ENCODE measurements at places on chromosomes 6 and 20.

- DNase-seq = no peak
Measured at GRCh38 chr20:32635764-32636163, 38.0 kb downstream of the C20orf203 start.

DNA sequence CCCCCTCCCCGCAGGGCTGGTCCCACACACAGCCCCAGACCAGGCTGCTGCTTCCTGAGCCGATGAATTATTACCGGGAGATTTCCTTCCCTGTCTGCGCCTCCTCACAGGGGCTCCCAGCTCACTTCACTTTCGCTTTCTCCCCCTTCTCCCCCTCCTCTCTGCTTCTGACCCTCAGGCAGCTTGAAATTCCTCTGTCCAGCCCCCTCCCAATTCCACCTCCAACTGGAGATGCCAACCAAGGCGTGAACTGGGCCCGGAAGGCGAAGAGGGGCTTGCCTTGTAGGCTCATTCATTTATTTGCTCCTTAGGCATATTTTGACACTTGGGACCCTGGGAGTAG lies 1.7 kb upstream of the TCF15 start:
- DNase-seq = no peak

DNA sequence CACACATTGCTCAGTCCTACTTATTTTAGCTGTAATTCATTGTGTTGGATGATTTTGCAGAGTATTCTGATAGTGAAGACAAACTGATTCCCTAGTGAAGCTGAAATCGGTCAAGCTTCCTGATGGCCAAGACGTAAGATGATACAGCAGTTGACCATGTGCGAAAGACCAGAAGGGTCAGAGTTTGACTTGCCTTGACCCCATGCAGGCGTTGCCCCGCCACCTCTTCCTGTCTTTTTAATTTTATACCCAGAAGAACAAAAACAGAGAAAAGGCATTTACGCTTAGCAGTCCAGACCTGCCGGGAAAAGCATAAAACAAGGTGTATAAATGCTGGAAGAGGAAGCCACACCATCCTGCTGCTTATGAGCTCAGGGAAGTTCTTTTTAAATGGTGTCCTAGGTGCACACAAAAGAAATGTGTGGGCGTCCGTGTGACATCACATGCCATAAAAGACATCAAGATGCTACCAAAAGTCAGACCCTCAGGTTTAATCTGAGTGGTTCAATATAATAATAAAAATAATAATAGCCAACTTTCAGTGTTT lies 32.2 kb downstream of the TSHZ2 start:
- DNase-seq = no peak

DNA sequence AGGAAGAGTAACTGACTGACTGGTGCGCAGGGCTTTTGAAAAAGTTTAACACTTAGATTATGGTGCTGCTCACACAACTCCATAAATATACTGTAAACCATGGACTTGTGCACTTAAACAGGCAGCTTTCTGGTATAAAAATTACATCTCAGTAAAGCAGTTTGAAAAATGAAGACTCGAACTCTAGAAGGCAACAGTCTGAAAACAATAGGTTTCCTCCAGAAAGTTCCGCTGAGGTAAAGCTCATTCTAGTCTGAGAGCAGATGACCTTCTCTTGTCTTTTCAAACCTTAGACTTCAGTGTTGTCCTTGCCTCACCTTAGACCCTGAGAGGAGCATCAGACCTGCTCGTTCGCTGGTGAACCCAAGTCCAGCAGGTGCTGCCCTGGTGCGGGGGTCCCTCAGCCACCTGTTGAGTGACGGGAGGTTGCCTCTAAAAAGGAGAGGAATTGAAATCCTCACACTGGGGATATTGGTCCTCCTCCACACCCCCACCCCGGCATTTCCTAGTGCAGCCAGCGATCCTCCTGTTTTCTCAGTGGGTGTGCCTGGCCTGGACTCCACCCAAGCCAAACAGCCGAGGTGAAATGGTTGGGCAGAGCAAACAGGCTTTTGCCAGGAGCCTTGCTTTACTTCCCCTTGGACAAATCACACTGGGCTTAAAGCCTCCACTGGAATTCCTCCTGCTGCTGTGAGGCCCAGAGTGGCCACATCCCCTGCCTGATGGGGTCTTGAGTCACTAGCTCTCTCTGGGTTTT lies 14.7 kb upstream of the PYGB start:
- peak; percentile 55 for DNase-seq

DNA sequence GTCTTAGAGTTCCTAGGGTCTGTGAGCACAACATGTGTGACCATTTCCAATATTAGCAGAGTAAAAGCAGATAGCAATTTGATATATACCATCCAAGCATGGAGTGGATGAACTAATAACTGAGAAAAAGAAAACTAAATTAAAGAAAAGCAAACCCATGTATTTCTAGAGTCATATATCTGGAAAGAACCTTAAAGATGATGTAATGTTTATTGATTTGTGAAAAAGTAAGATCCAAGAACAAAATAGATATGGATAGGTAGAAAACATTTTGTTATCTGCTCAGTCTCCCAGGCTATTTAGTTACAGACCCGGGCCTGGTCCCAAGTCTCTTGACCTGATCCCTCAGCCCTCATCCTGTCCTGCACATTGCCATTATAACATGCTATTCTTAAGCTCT lies 526.8 kb downstream of the EPM2A start:
- no peak for DNase-seq

DNA sequence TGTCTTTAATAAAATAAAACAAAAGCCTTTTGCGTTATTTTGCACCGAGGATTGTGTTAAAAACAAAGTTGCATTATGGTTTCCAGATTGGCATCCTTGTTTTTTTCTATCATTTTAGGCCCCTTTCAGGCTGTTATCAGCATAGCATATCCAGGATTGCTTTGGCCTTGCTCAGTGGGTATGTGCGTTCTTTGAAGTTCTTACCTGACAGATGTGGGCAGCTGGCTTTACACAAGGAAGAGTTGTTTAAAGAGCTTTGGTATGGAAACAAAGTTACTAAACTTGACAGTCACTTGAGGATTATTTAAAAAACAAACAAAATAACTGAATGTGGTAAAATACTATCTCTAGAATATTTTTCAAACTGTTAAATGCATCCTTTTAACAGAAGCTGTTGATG lies 6.6 kb downstream of the VAPB start:
- no peak for DNase-seq

DNA sequence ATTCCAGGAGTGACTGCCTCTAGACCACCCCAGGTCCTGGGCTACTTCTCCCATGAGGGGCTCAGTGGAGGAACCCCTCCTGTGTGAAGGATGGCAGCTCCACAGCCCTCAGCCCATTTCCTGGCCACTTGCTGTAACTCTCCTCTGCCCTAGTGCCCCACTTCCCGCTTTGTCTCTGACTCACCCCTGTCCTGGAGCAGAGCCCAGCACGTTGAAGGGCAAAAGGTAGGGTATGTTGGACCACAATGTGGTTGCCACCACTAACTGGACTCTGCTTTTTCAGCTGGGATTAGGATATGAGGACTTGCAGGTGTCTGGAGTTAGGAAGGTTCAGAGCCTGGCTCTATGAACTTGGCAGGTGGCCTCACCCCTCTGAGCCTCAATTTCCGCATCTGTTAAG lies 2.4 kb downstream of the MYBL2 start:
- no peak for DNase-seq

GRCh38 chr6:46412662-46413061 lies 78.6 kb downstream of the RCAN2 start:
- DNase-seq = no peak

GRCh38 chr20:53609491-53610445 lies 16.1 kb upstream of the ZNF217 start:
- no peak for DNase-seq

- DNase-seq = peak; percentile 20
Measured at GRCh38 chr6:13194852-13195251, 133.5 kb downstream of the TBC1D7 start.

- no peak for DNase-seq
Measured at GRCh38 chr20:42392442-42392841, 774.3 kb upstream of the CHD6 start.

GRCh38 chr20:8434326-8434876 lies 302.3 kb downstream of the PLCB1 start:
- no peak for DNase-seq

GRCh38 chr6:43887340-43887858 lies 117.4 kb downstream of the VEGFA start:
- DNase-seq = no peak

- peak; percentile 22 for DNase-seq
Measured at GRCh38 chr20:24102290-24102689, 113.7 kb upstream of the GGTLC1 start.

GRCh38 chr6:72217626-72218025 lies 331.3 kb downstream of the RIMS1 start:
- DNase-seq = no peak

DNA sequence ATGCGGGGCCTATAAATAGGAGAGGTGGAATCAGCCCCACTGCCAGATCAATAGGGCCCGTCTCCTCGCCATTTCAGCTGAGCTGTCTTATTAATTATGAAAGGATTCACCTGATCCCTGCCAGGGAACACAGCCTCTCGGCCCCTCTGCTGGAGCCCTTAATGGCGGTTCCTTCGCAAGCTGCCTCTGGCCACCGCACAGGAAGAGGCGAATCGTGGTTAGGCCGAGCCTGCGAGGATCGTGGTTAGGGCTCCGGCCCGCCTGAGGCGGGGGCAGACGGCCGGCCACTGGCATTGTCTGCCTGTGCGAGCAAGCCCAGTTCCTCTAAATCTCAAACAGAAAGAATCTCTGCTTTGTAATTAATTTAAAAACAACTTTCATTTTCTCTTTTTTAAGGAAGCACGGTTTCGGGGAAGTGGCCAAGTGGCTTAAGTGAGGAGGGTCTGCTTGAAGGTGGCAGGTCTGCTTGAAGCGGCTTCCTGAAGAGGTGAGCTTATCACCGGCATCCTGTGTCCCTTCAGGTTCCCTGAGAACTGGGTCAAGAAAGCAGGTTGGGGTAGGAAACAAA lies 9.2 kb downstream of the NRN1 start:
- no peak for DNase-seq

DNA sequence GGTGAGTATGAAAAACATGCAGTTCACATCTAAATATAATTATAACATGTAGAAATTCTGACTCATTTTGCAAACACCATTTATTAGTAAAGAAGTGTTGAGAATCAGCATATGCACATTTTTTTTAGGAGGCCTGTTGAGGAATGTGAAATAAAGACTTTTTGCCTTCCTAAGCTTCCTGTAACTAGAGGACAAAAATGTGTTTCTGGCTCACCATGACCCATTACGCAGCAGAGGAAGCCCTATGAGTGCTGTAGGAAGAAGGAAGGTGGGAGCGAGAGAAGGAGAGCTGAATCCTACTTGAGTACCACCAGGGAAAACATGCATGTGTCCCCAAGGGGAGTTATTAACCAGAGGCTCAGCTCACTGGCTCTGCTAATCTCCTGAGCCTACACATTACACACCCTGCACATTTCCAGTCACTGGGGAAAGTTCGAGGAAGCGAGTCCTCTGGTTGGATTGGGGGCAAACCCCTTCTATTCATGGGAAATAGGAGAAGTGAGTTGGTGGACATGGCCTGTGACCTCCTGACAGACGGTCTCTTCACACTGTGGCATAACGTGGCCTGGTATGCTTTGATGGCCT lies 540.5 kb upstream of the JAG1 start:
- no peak for DNase-seq

GRCh38 chr6:167574431-167575151 lies 249.7 kb downstream of the TTLL2 start:
- no peak for DNase-seq

DNA sequence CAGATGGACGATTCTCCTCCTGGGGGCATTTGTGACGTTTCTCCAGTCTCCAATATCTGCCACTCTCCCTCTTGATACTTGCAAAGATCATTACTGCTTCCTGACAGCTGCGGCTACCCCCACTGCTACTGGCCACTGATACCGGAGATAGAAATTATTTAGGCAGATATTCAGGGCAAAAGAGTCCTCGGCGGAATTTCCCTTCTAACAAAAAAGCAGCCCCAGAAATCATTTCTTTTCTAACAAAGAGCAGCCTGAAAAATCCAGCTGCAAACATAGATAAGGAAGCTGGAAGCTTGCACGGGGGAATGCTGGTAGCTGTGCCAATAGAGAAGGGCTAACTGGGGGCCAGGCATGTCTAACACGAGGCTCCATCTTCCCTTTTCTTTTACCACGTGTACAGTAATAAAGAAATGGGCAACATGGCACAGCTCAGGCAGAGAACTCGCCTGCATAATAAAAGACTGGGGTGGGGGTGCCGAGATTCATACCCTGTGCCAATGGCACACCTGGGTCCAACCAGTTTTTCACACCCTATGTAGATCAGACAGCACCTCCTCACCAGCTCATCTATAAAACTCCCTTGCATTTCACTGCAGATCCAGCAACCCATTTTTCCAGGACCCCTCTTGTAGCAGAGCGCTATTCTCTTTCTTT lies 6.1 kb downstream of the TP53RK start:
- DNase-seq = no peak

DNA sequence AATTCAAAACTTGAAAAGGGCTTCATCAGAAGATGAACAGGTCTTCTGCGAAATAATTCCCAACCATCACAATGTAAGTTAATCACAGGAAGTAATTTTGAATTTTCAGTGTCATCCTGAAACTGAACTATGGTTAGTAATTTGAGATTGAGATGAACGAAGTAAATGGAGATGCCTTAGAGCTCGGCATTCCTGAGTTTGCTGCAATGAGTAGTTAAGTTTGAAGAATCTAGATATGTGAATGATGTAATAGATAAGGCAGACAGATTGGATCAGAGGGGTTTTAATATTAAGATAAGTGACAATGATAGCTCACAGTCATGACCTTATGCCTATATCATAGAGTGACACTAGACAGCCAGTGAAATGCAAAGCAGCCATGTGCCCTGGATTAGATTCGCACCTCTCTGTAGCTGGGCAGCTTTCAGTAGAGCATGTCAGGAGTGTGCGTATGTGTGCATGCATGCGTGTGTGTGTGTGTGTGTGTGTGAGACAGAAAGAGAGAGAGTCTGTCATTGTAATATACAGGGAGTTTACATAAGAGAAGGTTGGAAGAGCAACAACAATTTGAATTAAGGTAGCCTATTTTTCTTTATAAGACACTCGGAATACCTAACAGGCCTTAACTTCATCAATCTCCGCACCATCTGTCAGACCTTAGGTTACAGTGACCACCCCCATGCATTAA lies 233.0 kb downstream of the GMPR start:
- no peak for DNase-seq

DNA sequence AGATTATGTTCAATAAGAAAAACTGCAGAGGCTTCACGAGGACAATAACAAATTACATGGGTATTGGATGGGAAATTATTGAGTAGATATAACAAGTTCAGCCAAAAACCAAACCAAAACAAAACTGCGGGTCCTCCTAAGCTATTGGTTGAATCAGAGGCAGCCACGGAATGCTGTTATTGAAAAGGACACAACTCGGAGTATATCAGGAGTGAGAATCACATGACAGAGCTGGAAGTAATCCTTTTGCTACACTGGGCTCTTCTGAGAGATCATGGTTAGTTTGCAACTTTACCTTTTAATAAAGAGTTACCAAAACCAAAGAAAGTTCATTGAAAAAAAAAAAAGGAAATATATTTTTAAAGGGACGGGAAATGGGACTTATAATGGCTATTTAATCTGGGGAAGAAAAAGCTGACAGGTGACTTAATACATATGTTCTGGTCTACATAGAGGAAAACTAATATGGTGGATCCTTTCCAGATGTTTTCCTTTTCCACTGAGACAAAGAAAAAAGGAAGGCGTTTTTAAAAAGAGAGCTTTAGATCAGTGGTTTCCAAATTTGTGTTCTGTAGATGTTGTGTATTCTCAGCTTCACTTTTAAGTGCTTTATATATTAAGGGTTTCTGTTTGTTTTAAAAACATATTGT lies 6.9 kb upstream of the CITED2 start:
- no peak for DNase-seq

- DNase-seq = no peak
Measured at GRCh38 chr6:30836957-30837356, 47.4 kb upstream of the DDR1 start.

GRCh38 chr6:29825848-29826247 lies 1.8 kb upstream of the HLA-G start:
- no peak for DNase-seq
